NCI-H1694 treated with DMSO at 0.1 percent for 48 hours (cell line): ENCODE measurements at places on chromosomes 2 and 18.
A peak's percentile ranks its signal among the peaks of the same experiment; 100 is the strongest.

DNA sequence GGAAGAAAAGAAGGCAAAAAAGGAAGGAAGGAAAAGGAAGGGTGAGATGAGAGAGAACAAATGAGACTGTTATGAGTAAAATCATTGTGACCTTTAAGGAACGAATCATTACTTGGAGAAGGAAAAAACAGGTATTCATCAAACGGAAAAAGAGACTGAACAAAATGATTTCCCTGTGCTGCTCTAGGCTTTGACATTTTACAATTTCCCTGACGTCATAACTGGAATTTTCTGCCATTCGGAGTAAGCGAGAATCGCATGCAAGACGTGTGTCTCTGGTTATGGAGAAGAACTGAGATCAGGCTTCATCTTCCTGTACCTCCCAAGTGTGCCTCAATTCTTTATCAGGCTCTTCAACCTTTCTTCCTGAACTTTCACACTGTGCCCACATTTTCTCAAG, 534.7 kb upstream of the KLHL29 start:
- DNase-seq, result no peak

- DNase-seq, result no peak
Observed at GRCh38 chr18:12656605-12656937, 1.3 kb downstream of the SPIRE1 start.

- no peak for DNase-seq
Observed at GRCh38 chr18:12990641-12990966, 558 bp upstream of the CEP192 start.

- DNase-seq, result peak; percentile 21
Observed at GRCh38 chr18:56314396-56314795, 324.0 kb downstream of the TXNL1 start.

- DNase-seq, result no peak
Observed at GRCh38 chr2:95039978-95040377, 14.5 kb downstream of the MAL start.
